ENCODE measurements at places on chromosomes 7 and 10.

DNA sequence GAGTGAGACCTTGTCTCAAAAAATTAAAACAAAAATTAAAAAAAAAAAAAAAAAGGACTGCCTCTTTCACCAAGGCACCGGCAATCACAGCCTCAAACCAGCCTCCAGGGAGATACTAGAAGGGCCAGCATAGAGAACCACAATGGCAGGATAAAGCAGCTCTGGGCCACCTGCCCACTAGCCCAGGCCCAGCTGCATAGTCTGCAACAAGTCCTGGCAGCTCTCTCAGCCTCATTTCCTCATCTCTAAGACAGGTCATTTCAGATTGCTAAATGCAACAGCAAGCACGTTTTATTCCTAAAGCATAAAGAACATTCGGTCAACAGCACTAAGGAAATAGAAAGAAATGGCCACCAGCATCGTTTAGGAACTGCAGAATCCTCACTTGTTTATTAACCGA lies 28.8 kb downstream of the XPNPEP1 start:
- no peak for DNase-seq

DNA sequence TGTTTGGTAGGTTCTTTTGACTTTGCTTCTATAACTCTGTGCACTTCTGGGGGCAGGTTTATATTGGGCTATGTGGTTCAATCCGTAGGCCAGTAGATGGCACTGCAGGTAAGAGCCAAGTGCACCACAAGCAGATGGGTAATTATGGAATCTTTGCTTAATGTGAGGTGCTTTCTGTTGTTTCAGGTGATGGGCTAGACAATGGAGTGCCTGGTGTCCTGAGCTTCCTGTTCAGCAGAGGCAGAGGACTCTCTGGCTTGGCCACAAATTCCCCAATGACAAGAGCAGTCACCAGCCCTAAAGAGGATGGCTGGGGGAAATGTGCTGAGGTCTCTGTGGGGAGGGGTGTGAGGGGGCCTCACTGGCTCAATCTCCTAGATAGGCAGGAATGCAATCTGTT lies 455.0 kb downstream of the CCSER2 start:
- DNase-seq, result peak; percentile 27

- DNase-seq, result peak; percentile 27
Measured at GRCh38 chr7:92598310-92598981, 8.3 kb upstream of the FAM133B start.

DNA sequence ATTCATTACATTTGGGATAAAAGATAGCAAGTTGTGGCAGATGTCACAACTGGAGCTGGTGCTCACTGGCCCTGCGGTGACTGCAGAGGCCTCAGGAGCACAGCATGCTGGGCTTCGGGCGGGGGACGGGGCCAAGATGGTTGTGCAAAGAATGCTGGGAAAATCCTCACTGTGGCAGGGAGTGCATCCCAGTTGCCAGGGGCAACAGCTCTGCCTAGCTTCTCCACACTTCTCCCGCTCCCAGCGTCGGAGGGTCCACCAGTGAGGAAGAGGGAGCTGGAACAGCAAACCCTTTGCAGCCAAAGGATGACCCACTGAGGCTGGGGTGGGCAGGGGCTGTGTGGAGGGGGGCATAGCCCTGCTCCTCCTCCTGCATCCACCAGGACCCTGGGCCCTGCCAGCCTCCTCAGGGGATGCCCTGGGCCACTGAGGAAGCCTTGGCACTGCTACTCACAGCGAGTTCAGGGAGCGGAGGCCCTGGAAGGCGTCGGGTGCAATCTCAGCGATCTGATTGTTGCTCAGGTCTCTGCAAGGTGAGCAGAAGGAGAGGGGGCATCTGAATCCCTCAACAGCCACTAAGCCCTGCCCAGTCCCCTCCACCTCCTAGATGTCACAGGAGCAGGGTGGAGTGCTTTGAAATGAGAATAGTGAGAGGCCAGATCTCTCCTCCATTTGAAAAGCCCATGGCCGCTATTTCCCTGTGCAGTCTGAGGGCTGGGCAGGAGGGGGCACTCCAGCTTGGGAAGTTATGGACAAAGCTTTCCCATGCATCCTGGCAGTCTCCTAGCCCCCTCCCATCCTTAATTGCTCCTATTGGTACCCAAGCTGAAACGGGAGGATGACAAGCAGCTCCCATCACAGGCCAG lies 126.5 kb downstream of the SLIT1 start:
- DNase-seq, result no peak

GRCh38 chr10:9060314-9060713 lies 1005.8 kb downstream of the GATA3 start:
- no peak for DNase-seq

DNA sequence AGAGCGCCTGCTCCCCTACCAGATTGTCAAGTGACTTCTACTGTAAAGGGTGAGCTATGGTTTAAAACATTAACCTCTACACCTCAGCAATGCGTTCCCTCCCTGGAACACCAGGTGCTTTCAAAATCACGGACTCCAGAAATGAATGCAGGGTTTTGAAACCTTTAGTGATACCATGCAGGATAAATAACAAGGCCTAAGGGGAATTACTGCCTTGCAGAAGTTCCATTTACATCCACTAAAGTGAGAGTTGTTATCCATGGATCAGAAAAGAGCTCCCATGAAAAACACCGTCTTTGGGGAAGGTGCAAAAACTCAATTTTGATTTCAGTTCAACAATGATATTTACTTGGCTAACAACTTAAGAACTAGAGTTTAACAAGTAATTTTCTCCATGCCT lies 4.0 kb downstream of the FZD8 start:
- no peak for DNase-seq

DNA sequence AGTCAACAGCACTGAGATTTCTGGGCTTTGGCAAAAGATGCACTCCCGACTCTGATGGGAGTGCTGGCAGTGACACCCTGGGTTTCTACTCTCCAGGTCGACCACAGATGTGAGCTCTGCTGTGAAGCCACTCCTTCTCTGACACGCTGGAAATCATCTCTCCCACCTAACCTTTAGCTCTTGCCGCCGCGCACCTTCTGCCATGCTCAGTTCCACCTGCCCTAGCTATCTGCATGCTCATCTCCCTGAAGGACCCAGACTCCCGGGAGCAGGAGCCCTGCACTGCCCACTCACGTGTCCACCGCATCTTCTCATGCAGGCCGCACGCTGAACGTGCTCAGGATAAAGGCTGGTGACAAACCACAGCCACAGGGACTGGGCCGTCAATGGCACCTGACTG lies 174.8 kb downstream of the TNS3 start:
- no peak for DNase-seq

GRCh38 chr7:90944021-90944420 lies 320.2 kb upstream of the FZD1 start:
- no peak for DNase-seq

GRCh38 chr7:96266580-96266979 lies 55.3 kb downstream of the SLC25A13 start:
- no peak for DNase-seq

DNA sequence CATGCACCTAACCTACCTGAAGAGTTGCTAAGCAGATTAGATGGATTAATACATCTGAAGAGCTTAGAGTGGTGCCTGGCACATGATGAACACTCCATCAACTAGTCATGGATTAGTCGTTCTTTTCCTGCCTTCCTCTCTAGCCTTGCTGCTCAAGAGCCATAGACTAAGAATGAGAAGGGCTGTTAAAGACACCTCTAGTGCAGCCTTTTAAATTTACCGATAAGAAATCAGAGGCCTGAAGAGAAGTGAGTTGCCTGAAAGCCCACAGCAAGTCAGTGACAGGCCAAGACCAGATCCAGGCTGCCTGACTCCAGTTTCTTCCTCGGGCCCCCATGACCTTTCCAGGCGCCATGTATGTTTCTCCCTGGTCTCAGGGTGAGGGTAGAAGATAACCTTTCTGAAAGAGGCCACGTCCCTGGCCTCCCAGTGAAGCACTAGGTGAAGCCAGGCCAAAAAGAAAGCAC lies 6.5 kb downstream of the TSPAN15 start:
- DNase-seq, result no peak

- DNase-seq, result peak; percentile 52
Measured at GRCh38 chr10:21675157-21675796, 141.2 kb downstream of the MLLT10 start.

GRCh38 chr7:136023134-136023869 lies 46.1 kb upstream of the MTPN start:
- DNase-seq, result no peak

GRCh38 chr7:92754919-92755581 lies 81.3 kb downstream of the CDK6 start:
- no peak for DNase-seq

DNA sequence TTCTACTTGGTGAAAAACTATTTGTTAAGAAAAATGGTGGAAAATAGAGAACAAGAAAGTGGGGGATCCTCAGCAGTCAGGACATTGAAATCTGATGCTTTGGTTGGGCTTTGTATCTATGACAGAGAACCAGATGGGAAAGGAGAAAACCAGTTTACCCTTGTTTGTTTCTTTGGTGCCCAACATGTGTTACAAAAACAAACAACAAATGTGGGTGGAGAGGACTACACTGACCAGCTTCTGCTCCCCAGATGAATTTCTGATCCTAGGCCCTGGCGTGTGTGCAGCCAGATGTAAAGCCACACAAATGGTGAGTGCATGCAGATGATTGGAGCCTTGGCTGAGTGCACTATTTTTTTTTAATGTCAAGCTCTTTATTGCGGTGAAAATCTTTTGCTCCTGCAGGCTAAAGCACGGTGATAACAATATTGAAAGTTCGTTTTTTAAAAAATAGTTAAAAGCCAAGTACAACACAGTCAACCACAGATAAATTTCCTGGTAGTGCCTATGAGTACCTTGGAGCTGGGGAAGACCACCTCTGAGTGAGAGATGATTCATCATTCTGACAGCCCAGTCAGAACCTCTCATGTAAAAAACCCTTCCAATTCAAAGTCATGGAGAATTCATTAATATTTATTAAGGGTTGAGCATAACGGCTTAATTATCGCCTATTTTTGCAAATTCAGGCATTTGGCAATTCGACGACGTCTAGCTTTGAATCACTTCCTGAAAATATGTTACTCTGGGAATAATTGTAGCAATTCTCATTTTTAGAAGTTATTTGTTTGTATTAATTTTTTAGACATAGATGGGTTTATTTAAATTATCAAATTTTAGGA lies 163.7 kb downstream of the AGMO start:
- DNase-seq, result no peak

- DNase-seq, result no peak
Measured at GRCh38 chr7:70704831-70705346, 427.1 kb upstream of the GALNT17 start.

- DNase-seq, result no peak
Measured at GRCh38 chr10:71202314-71202713, 10.1 kb upstream of the UNC5B start.

DNA sequence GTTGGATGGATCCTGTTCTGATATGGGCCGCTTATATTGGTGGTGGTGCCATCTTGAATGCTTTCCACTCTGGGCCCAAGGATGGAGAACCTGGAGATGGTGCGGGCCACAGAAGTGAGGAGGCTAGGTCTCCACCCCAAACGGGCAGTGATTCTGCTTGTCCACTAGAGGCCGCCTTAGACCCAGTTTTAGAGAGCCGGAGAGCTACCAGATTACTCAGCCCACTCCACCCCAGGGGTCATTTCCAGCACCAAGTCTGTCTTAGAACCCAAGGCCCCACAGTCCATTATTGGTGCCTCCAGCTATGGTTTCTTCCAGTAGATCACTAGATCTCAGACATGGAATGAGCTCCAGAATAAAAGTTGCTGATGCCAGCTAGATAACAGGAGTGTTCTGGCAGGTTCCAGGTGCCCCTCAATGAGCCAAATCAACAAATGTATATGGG lies 11.8 kb upstream of the CAMK2G start:
- peak; percentile 82 for DNase-seq

- no peak for DNase-seq
Measured at GRCh38 chr7:129773328-129773731, 161.8 kb downstream of the NRF1 start.

DNA sequence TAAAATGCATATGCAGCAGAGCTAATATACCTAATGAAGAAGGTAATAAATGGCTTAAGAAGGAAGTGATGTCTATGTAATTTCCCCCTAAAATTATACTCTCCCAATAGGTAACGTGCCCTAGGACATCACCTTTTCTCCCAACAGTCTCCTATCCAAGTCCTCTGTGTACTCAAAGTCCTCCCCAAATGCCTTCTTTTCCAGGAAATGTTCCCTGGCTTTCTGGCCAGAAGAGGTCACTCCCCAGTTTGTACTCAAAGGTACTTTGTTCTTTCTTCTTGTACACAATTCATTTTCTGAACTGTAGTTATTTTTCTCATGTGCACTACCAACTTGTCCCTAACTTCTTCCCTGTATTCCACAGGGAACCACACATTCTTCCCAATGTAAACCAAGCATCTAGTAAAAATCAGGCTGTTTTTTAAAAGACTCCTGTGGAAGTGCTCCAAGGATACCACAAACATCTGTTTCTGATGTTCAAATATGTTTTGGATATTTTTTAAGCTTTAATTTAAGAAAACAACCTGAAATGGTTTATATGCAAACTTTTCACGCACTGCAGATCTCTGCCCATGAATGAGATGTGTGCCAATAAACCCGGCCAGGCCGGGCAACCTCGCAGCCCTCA lies 262.3 kb upstream of the KLF14 start:
- no peak for DNase-seq

- DNase-seq, result no peak
Measured at GRCh38 chr10:34181553-34182300, 633.4 kb downstream of the PARD3 start.

GRCh38 chr10:88218362-88218761 lies 354.9 kb downstream of the PTEN start:
- DNase-seq, result no peak

GRCh38 chr7:40889539-40889938 lies 754.7 kb downstream of the SUGCT start:
- DNase-seq, result no peak

DNA sequence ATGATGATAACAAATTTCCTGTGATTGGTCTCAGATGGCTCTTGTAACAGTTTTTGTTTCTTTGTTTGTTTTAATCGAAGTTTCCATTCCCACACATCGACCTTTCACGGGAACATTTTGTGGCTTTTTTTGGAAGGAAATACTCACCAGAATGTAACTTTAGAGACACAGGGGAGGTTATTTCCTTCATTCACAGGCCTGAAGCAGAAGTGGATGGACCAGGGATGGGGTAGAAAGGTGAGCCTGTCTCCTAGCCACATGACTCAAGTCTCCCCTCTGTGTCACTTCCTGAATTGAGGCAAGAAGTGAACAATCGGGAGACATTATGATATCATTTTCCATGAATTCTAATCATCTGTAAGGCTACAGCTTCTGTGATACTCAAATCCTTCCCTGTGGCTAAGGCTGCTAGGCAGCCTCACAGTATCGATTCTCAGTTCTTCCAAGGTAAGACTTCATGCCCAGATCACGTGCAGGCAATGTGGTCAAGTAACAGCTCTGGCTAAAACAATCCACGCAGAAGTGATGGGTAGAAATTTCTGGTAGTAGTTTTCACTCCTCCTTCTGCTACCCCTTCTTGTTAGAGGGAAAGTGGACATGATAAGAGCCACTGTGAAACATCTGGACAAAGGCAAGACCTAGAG lies 203.9 kb upstream of the NEBL start:
- DNase-seq, result peak; percentile 28

DNA sequence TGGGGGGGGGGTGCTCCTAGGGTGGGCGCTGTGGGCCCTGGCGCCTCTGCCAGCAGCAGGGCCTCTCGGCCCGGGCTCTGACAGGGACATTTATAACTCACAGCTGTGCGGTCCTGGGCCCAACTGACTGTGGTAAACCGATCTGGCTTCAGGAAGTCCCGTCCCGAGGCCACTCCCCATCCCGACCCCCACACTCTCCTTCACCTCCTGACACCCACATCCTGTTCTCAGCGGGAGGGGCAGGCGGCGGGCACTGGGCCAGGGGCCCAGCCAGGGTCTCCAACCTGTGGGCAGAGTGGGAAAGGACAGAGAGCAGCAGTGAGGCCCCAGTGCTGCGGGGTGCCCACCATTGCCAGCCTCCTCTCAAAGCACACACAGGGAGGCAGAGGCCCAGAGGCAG lies 69.1 kb downstream of the ZMIZ1 start:
- peak; percentile 65 for DNase-seq
